Smooth muscle cell of the pulmonary artery (primary cell): ENCODE measurements at places on chromosomes 12 and 14. TPM values are rescaled to one million over a fixed set of nuclear protein-coding genes. Genes with fewer than 3 reads are reported as not detected.

The MYO1H gene
- not detected in 2 replicates for total RNA-seq

The TMEM117 gene
- total RNA-seq, result 9.8 and 10.2 TPM in 2 replicates

The ETFBKMT gene
- total RNA-seq, result 2.0 and 3.3 TPM in 2 replicates

The ERO1A gene
- 162 and 230 TPM in 2 replicates for total RNA-seq
